GDM1 (cell line): ENCODE measurements at places on chromosomes 1 and 21.

- no peak for DNase-seq
Measured at GRCh38 chr1:25902462-25902861, 3.8 kb downstream of the STMN1 start.

GRCh38 chr1:231311720-231312431 lies 25.8 kb downstream of the EXOC8 start:
- no peak for DNase-seq

DNA sequence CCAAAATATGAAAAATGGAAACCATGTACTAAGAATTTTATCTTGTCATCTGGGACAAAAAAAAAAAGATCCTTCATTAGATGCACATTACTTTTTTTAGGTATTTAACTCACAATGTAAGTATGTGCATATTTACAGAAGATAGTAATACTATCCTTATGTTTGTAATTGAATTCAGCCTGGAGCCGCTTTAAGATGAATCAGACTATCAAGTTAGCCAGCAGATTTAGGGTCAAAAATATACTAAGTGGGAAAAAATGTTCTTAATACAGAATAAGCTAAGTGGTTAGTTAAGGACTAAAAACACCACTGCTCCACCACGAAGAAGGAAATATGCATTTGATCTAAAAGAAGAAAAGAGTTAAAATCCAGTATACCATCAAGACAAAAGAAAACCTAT lies 49.1 kb downstream of the DSCAM start:
- no peak for DNase-seq

DNA sequence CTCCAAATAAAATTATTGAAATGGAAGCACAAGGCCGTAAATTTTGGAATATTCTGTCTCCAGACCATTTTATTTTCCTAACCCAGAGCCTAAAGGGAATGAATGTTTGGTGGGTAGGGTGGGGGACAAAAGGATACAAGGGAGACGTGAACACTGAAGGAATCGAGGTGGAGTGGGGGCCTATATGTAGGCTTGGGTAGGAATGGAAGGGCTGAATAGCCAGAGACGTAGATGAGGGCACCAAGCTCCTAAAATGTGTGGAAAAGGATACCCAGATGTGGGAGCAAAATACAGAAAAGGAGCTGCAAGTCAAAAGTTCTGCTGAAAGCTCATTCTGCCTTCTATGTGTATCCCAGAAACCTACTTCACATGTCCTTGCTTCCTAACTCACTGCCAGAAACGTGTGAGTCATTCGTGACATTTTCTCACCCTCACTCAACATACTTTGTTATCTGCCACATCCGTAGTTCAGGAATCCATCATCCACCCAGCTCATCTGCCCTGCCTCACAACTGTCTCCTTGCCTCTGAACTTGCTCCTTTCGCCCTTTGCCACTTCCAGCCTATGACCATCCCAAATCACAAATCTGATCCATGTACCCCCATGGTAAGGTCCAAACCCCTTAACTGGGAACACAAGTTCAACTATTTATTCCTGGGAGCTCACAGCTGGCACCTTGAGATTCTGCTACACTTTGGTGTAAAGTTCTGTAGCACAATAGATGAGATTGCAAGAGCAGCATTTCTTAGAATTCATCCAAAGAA lies 84.1 kb upstream of the PRDX6 start:
- DNase-seq, result no peak

GRCh38 chr1:82052563-82052962 lies 251.8 kb downstream of the ADGRL2 start:
- no peak for DNase-seq

GRCh38 chr1:14238472-14239307 lies 359.8 kb upstream of the KAZN start:
- DNase-seq, result no peak

DNA sequence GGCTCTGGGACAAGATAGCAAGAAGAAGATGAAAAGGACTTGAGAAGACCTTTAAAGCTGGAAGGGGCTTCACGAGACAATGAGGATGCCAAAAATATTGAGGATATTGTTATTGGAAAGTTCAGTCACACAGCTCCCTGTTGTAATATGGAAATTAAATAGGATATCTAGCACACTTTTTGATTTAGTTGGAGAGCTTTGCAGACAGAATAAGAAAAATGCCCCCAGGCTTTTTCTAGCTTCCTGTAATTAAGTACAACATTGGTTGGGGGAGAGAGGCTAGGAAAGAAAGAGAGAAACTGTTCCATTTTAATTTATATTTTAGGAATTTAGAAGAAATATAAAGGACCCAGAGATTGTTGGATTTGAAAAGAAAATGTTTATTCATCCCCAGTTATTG lies 27.5 kb downstream of the RBM11 start:
- no peak for DNase-seq

GRCh38 chr1:231376875-231377549 lies 38.9 kb downstream of the SPRTN start:
- no peak for DNase-seq

DNA sequence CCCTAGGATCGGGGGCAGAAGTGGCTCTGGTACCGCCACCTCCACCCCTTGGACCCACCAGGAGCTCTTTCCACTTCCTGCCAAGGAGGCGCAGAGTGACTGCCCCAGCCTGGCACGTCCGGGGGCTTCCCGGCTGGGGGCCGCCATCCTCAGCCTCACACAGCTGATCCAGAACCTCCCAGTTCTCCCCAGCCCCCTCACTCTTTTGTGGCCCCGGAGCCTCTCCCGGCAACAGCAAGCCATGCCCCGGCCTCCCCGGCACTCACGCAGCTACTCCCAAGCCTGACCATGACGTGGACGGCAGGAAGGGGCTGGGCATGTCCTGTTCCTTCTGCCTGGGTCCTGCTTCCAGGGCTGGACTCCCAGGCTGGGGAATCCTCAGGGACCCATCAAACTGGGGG lies 17.1 kb downstream of the TP73 start:
- no peak for DNase-seq

- DNase-seq, result peak; percentile 37
Measured at GRCh38 chr1:20665726-20666125, 4.6 kb upstream of the DDOST start.

GRCh38 chr1:228900099-228900885 lies 165.0 kb downstream of the RHOU start:
- DNase-seq, result no peak

DNA sequence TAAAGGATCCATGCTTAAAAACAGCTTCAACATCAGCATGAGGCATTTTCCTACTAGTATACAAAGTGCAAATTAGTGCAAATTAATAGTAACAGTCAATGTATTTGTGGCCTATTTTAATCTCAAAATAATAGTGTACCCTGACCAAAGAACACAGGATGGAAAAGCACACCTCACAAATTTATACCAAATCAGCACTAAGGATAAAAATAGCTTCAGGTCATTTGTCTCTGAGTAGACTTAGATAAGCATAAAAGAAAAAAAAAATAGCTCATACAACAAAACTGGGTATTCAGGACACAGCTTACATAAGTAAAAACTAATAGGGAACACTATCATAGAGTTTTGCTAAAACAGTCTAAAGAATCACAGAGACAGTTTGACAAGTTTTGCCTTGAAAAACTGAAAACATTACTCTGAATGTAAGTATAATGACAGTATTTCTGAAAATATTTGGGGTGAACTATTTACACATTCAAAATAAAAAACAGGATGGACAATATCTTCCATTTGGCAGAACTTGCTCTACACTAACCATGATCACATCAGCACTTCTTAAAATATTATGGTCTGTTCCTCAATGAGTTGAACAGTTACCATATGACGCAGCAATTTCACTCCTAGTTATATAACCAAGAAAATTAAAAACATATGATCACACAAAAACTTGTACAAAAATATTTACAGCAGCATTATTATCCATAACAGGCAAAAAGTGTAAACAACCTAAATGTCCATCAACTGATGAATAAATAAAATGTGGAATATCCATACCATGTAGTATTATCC lies 46.3 kb downstream of the RNF115 start:
- DNase-seq, result no peak

- no peak for DNase-seq
Measured at GRCh38 chr1:246919902-246920301, 11.8 kb downstream of the AHCTF1 start.

DNA sequence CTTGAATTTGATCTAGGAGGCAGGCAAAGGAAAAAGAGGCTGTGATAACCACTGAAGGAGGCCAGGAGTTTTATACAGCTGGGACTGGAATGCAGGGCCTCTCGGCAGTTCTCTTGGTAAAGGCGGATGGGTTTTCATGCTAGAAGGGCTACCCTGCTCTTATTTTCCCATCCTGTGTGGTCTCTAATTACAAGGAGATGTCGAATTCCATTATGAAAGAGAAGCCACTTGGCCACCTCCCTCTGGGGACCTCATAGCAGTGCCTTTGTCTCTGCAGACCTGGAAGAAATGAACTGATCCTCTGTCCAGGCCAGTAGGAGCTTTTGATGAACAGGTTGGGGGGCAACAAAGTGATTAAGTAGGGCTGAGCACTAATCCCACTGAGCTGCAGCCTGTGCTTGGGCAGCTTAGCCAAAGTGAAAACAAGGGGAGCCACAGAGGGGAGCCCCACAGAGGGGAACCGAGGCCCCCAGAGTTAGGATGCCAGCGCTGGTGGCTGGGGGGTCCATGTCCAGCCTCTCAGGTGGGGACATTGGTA lies 42.2 kb upstream of the BCAR3 start:
- no peak for DNase-seq

GRCh38 chr1:213273546-213273945 lies 222.5 kb downstream of the RPS6KC1 start:
- no peak for DNase-seq

DNA sequence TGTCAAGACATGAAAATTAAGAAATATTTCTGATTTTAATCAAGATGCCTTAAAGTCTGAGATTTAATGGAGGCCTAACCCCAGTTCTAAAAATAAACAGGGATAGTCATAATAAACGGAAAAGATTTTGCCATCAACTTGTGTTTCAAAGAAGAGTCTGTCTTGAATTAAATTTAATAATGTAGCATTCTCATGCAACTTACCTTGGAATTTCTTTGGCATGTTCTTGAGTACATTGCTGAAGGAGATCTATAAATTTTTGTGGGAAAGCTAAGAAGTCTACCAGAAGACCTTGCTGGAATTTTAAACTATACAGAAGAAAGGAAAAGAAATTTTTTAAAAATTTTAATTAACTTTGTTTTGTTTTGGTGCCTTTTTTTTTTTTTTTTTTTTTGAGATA lies 10.6 kb downstream of the SASS6 start:
- DNase-seq, result no peak

- DNase-seq, result no peak
Measured at GRCh38 chr1:25679171-25679570, 62.6 kb downstream of the MAN1C1 start.

GRCh38 chr1:91653183-91653582 lies 152.5 kb downstream of the CDC7 start:
- no peak for DNase-seq

- DNase-seq, result no peak
Measured at GRCh38 chr1:220791285-220791684, 4.6 kb downstream of the MTARC1 start.

GRCh38 chr1:121458291-121459048 lies 273.7 kb downstream of the SRGAP2C start:
- DNase-seq, result no peak

GRCh38 chr21:16751695-16752474 lies 761.0 kb upstream of the CXADR start:
- no peak for DNase-seq

- no peak for DNase-seq
Measured at GRCh38 chr1:209674957-209675564, at the start of gene G0S2. Gene G0S2, plus strand, starts transcription at chr1:209675412. Its CDS starts 273 bp downstream, at chr1:209675685.

GRCh38 chr1:77475641-77476040 lies 193.8 kb downstream of the AK5 start:
- no peak for DNase-seq

- peak; percentile 14 for DNase-seq
Measured at GRCh38 chr1:42935313-42935895, 23.3 kb downstream of the SLC2A1 start.
